Sigmoid colon (tissue), 7 donors: ENCODE measurements at places on chromosomes 2 and 18. TPM values are rescaled to one million over a fixed set of nuclear protein-coding genes. Genes with fewer than 3 reads are reported as not detected.
A peak's percentile ranks its signal among the peaks of the same experiment; 100 is the strongest.

Gene CNTNAP5
- 1.4 TPM for total RNA-seq

Gene DNER
- total RNA-seq = 17.1 TPM

- DNase-seq = no peak
These were observed 82.3 kb upstream of the FAM98A start for GRCh38 chr2:33681364-33681757.

Gene CROCC2
- total RNA-seq = not detected

DNA sequence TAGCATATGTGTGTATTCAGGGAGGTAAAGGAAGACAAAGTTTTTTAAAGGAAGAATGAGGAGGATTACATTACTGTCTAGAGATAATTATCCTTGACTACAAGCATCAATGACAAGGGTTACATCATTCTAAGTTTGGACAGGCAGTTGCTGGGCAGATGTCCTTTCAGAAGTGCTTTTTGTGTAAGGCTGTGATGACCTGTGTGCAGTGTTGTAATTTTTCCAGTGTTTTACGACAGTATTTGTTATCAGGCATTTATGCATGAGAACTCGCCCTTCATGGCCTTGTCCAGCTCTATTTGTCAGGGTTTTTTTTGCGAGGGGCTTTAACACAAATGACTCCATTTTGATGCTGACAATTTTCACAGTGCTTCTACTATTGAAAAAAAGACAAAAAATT, 658.3 kb upstream of the NXPH2 start:
- DNase-seq = no peak

Gene TFCP2L1
- 0.49 TPM for total RNA-seq

Gene TTR
- not detected for total RNA-seq

DNA sequence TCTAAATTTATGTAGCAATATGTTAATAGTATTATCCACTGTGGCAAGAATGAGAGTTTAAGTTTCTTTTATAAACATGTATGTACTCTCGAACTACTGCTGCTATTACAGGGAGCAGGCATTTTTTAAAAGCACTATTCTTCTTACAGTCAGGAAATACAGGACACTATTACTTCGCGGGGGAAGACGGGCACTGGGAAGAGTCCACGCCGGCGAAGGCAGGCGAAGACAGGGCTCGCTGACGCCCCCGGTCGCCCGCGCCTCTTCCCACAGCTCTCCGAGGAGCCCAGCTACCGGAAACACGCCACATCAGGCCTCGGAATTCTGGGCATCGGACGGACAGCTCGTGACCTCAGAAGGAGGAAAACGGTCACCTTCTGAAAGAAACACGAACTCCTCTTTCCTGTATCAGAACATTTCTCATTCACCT, 90.2 kb downstream of the FAM161A start:
- peak; percentile 94 for DNase-seq

- DNase-seq = no peak
These were observed 2.1 kb upstream of the RFTN2 start for GRCh38 chr2:197677483-197677882.

GRCh38 chr2:75882530-75882929, 171.8 kb upstream of the GCFC2 start:
- DNase-seq = no peak

DNA sequence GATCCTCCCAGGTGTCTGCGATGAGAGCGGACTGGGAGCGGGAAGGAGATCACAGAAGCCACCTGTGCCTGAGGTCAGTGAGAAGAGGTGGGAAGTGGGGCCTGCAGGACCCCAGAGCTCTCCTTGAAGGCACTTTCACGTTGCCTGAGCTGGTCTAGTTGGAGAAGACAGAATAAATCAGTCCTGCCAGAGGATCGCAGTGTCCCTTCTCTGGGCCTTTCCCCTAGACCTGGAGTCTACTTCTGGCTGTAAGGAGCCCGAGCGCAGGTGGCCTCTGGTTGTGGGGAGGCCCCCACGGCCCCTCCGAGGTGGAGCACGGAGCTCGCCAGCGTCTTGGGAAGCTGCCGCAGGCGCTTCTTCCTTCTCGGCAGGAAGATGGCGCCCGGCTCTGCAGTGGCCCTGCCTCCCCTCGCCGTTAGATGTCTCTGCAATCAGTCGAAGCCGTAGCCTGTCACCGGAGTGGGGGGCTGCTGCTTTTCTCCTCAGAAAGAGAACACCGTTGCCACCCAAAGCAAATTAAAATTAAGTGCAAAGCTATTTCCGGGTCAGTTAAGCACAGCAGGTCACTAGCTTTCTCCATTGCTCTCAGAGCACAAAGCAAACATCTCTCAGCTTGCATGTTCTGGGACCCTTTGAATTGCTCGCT, 212.0 kb upstream of the MYT1L start:
- DNase-seq = no peak

Gene AQP12B
- total RNA-seq = not detected

Gene ID2
- 376 TPM for total RNA-seq

DNA sequence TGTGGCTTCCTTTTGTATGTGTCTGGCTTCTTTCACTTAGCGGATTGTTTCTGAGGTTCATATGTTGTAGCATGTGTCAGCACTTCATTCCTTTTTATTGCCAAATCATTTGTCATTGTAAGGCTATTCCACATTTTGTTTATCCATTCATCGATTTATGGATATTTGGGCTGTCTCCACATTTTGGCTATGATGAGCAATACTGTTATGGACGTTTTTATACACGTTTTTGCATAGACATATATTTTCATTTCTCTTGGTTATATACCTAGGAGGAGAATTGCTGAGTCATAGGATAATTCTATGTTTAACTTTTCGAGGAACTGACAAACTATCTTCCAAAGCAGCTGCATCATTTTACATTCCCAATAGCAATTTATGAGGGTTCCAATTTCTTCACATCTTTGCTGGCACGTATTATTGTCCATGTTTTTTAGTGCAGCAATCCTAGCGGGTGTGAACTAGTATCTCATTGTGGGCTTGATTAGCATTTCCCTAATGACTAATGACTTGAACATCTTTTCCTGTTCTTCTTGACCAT, 48.1 kb upstream of the TBC1D8 start:
- DNase-seq = no peak

DNA sequence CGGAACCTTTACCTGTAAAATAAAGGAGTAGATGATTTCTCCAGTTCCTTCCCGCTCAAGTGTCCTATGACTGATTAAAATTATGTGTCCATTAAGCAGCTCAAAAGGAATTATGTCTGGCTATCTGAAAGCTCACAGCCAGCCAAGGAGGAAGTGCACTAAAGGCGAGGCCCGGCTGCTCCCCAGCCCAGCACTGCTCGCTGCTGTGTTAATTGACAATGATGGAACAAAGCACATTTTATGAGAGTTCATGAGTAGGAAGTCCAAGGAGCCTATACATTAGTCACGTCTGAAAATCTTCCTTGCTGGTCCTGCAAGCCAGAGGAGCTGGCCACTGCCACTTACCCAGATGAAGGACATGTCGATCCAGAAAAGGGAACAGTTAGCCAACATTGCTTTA, 14.3 kb downstream of the TTC32 start:
- no peak for DNase-seq

- DNase-seq = no peak
These were observed 155.2 kb downstream of the PXDN start for GRCh38 chr2:1588978-1589621.

Gene CPO
- 1.1 TPM for total RNA-seq

- no peak for DNase-seq
These were observed 18.0 kb downstream of the FBXO41 start for GRCh38 chr2:73266061-73266901.

GRCh38 chr2:143261986-143262385, 132.8 kb downstream of the ARHGAP15 start:
- DNase-seq = no peak

- no peak for DNase-seq
These were observed 1292.0 kb upstream of the CHAC2 start for GRCh38 chr2:52475590-52475989.

GRCh38 chr2:34784701-34785100, 1185.6 kb upstream of the FAM98A start:
- no peak for DNase-seq

Gene FSHR
- total RNA-seq = not detected
